Activated naive CD4-positive, alpha-beta T cell treated with anti-CD3 and anti-CD28 coated beads, Interleukin-2, amount 10 ng/mL, durations not matched to agents 7 days and 5 days (primary cell): ENCODE measurements at places on chromosomes 2 and 18.

- DNase-seq: no peak
Measured at GRCh38 chr2:168599738-168600137, 143.7 kb downstream of the CERS6 start.

DNA sequence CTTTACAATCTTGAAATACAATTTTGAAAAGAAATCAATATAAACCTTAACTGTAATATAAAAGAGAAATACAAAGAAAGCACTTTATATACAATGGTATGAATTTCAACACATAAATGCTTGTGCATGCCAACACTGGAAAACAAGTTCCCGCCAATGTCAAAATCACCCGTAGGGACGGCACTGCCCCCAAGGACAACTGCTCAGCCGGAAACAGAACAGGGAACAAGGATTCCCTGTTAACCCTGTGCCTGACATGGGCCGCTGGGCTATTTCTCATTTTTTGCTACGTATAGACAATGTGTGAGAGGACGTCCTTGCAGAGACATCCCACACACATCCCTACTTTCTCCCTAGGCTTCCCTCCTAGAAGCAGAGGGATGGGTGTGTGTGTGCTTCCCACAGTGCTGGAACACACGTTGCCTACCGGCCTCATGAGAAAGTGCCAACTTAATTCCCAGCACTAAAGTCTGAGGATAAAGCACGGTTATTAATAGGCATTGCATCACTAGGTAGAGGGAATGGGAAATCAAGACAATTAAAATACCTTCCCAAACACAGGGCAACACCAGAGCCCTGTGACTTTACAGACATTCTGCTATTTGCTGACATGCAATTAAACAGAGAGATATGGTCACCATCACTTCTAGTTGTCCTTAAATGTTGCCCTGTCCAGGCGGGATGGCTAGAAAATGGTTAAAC lies 14.4 kb downstream of the AFG3L2 start:
- no peak for DNase-seq

- DNase-seq: no peak
Measured at GRCh38 chr2:70793450-70793849, 3.0 kb upstream of the FIGLA start.

GRCh38 chr18:68083776-68084175 lies 567.3 kb upstream of the DSEL start:
- DNase-seq: no peak

- no peak for DNase-seq
Measured at GRCh38 chr18:37533647-37534584, 31.7 kb downstream of the CELF4 start.

DNA sequence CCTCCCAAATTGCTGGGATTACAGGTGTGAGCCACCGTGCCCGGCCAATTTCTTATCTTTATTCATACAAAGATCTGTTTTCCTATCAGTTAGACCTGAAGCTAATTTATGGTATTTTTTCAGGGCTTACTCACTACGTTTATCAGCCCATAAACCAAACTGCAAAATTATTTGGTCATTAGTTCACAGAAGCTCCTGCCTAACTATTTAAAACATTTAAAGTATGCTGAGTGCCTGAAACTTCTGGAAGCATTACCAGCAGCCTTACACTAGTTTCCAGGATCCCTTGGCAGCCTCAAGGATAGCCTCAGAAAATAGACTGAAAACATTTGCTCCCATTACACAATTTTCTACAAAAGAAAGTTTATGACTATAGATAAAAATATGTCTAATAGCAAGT lies 68.8 kb downstream of the GALNT13 start:
- no peak for DNase-seq

- DNase-seq: no peak
Measured at GRCh38 chr2:71540818-71541217, 87.5 kb downstream of the DYSF start.

- peak; percentile 34 for DNase-seq
Measured at GRCh38 chr2:102417946-102418345, 5.0 kb upstream of the IL18RAP start.

- no peak for DNase-seq
Measured at GRCh38 chr18:43396266-43396665, 119.0 kb upstream of the SYT4 start.

GRCh38 chr2:108591163-108591562 lies 56.9 kb downstream of the LIMS1 start:
- DNase-seq: no peak

GRCh38 chr2:196480653-196481323 lies 158.7 kb upstream of the CCDC150 start:
- no peak for DNase-seq

GRCh38 chr2:240814946-240815760 lies 4.9 kb downstream of the KIF1A start:
- peak; percentile 11 for DNase-seq

DNA sequence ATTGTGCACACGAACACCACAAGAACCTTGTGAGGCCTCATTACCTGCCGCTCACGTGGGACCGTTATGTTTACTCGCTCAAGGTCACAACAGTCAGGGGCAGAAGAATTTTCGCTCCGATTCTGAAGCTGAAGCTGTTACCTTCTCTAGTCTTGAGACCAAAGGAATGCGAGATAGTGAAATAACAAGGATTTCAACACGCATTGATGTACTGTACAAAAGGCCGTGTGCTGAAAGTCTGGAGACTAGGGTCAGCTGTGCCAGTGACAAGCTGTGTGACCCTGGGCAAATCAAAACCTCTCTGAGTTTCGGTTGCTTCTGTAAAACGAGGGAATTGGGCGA lies 583 bp downstream of the NEMP2 start:
- DNase-seq: peak; percentile 76

DNA sequence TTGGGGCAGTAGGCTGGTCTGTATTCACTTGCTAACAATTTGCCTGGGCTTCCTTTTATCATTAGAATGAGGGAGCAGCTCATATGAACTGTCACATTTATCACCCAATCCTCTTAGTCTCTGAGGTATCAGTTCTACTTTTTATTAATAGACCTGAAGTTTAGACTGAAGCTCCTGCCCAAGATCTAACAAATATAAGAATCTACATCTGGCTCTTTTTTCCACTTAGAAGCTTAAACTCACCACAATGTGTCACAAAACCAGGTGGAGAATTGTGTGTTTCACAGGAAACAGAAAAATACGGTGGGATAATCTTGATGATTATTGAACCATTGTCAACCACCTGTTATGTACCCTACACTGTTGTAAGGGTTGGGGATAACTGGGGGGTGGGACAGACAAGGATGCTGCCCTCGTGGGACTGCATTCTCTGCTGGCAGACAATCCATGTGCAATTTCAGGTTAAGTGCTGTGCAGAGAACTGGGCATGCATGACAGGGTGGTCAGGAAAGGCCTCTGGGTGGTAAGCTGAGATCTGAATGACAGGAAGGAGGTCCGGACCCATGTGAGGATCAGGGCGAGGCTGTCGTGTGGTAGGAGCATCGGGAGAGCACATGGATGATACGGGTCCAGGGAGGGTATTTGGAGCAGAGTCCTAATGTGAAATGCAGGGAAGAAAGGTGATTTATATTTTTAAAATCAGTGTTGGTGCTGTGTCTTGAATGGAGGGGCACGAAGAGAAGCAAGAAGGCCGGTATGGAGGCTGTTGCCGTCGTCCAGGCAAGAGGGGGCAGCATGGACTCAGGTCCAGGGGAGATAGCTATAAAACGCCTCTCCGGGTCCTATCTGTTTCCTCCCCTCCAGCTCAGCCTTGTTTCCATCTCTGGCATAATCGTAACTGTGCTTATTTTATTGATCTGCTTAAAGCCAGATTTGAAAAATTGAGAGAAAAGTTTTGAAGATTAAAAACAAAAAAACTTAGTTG lies 17.6 kb downstream of the MYL12B start:
- DNase-seq: no peak

GRCh38 chr2:239589270-239589825 lies 188.5 kb upstream of the HDAC4 start:
- peak; percentile 9 for DNase-seq

DNA sequence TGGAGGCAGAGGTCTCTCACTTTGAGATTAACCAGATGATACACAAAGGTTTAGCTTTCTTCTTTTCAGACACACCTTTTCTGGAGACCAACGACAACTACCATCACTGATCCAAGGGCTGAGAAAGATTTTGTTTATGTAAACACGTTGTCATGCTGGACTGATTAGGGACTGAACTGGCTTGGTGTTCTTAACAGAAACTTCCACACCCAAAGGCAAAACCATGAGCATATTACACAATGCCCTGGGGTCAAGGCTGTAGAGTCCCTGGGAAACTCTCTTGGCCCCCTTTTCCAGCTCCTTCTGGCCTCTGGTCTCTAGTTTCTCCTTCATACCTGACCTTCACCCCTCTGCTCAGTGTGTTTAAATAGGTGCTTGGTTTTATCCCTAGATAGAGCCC lies 447.0 kb upstream of the TCF4 start:
- DNase-seq: no peak

GRCh38 chr2:141020346-141020745 lies 1110.5 kb downstream of the LRP1B start:
- no peak for DNase-seq

DNA sequence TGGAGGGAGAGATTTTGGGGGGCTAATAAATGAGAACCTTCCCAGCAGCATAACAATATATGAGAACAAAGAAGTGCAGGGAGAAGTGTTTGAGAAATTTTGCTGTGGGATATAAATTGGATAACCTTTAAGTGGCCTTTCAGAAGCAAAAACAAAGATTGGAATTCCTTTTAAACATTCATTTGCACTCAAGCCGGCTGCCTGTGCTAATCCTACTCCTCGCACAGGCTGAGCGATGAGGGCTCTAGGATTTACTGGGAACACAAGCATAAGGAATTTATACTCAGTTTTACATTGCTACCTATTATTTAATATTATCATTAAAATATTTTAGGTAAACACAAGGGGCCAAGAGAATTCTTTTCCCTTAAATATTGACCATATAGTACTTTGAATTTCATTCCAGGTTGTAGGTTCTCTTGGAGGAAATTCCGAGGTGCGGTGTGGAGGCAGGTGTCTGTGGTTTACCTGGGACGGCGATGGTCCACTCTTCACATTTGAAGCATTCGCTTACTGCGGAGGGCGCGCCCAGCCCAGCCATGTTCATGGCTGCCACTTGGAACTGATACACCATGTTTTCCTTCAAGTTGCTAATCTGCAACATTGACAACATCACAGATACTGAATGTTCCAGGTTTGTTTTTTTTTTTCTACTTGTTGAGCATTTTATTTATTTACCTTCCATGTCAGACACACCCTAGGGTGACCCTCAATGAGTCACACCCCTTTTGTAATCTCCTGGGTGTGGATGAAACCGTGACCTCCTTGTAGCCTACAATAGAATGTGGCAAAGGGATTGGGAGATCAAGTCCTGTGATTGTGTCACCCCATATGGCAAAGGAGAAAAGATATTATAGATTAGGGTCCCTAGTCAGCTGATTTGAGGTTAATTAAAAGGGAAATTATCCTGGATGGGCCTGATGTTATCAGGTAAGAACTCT lies 100.1 kb downstream of the MYOM1 start:
- no peak for DNase-seq

DNA sequence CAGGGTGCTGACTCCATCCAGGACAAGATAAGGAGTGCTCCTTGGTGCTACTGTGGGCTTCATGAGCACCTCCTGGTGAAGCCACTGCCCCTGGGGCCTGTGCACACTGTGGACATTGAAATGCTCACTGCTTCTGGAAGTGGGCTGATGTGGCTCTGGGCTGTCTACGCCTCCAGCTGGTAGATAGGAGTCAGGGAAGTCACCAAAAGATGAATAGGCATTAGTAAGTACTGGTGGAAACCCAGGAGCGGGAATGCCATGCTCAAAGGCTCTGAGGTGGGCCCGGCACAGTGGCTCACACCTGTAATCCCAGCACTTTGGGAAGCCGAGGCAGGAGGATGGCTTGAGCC lies 79.2 kb upstream of the MSH2 start:
- DNase-seq: no peak

DNA sequence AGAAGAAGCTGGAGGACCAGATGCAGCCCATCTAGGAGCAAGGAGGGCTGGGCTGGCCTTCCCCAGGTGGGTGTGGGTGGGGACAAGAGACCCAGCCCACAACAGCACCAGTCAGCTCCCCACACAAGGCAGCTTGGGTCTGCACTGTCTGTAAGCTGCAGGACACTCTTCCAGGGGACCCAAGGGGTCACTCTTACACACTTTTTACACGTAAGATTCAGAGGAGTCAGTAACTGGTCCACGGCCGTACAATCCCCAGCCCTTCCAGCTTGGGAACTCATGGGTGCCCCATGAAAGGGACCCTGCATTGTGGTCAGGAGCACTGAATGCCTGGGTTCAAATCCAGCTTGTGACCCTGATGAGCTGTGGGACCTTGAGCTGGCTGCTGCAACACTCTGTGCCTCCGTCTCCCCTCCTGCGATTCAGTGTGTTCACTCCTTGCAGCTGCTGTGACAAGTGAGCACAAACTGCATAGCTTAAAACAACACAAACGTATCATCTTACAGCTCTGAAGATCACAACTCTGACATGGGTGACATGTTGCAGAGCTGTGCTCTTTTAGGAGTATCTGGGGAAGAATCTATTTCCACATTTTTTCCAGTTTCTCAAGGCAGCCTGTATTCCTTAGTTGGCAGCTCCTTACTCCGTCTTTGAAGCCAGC lies 11.1 kb upstream of the SLC66A3 start:
- no peak for DNase-seq

- DNase-seq: no peak
Measured at GRCh38 chr2:26805241-26805676, 19.4 kb downstream of the CENPA start.

- no peak for DNase-seq
Measured at GRCh38 chr18:49862656-49863385, 49.5 kb upstream of the ACAA2 start.

DNA sequence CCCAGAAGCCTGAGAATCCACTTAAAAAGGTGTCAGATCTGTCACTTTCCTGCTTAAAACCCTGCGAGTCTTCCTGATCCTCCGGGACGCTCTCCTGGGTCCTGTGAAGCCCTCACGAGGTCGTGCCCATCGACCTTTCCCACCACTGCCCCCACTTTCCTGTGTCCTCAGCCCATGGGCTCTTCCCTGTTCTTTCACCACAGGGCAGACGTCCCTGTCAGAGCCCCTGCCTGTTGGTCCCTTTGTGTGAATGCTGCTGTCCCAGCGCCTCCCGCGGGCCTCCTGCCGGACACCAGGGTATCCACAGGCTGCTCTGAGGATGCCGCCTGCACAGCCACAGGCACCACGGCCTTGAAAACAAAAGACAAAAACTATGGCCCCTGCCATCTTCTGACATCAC lies 125.6 kb downstream of the TMEM18 start:
- no peak for DNase-seq

- DNase-seq: no peak
Measured at GRCh38 chr18:48785091-48785614, 165.6 kb downstream of the SMAD7 start.

- no peak for DNase-seq
Measured at GRCh38 chr2:86301009-86301408, 36.4 kb downstream of the REEP1 start.
